ENCODE measurements at places on chromosomes 6 and 20. TPM values are rescaled to one million over a fixed set of nuclear protein-coding genes. Genes with fewer than 3 reads are reported as not detected.

HEY2 gene
- total RNA-seq: 1.3 TPM

PSORS1C2 gene
- total RNA-seq: not detected

RAD21L1 gene
- not detected for total RNA-seq

PROKR2 gene
- total RNA-seq: not detected

CTSA gene
- total RNA-seq: 74.8 TPM

All from esophagus squamous epithelium (tissue), 5 donors.